ENCODE measurements at places on chromosomes 7 and 10. TPM values are rescaled to one million over a fixed set of nuclear protein-coding genes. Genes with fewer than 3 reads are reported as not detected.
A peak's percentile ranks its signal among the peaks of the same experiment; 100 is the strongest.

The TBC1D12 gene
- 9.8 TPM for total RNA-seq

The TDRD1 gene
- total RNA-seq, result not detected

DNA sequence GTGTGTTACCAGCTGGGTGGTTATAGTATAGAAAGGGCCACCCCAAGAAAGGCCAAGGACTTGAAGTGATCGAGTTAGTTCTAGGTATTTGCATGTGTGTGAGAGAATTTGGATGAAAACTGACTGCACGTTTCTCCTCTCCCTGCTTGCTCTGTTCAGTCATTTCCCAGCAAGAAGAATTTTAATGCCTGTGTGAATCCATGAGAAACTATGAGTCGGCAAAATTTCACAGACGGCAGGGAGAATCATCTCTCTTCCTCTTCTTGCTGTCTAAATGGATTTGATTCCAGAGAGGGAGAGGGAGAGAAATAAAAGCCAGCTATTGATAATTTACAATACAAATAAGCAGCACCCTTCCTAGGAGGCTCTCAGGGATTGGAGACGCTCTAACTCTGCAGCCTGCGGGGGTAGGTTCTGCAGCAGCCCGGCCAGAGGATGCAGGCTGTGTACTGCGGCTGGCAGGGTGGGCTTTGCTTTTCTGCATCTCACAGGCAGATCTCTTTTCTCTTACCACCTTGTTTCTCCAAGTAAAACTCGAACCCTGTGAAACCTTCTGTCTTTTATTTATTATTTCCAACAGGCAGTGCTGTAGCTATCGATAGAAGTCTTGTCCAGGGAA, 183.6 kb downstream of the TCF7L2 start:
- DNase-seq, result no peak

DNA sequence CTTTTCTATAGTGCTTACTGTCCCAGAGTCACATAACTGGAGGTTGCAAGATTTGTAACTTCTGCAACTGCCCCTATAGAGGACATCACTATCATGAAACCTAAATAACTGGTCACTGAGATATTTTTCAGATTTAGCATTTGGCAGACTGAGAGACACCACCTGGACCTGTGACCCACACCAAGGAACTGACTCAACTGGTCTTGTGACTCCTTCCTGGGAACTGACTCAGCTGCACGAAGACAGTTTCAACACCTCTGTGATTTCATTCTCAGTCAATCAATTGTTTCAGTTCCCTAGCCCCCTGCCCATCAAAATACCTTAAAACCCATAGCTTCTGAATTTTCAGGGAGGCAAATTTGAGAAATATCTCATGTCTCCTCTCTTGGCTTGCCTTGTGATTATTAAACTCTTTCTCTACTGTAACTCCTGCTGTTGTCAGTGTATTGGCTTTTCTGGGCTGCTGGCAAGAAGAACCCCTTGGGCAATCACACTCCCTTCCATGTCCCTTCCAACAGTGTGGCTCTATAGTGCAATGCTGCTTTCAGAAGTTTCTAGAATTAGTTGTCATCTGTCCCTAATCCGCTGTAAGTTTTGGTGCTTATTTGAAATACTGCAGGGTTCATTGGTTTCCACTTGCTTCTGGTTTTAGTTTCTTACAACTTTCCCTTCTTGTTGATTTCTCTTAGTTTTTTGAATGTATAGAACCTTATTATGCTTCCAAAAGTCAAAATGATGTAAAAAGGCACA, 127.8 kb upstream of the ADCY1 start:
- DNase-seq, result peak; percentile 52

DNA sequence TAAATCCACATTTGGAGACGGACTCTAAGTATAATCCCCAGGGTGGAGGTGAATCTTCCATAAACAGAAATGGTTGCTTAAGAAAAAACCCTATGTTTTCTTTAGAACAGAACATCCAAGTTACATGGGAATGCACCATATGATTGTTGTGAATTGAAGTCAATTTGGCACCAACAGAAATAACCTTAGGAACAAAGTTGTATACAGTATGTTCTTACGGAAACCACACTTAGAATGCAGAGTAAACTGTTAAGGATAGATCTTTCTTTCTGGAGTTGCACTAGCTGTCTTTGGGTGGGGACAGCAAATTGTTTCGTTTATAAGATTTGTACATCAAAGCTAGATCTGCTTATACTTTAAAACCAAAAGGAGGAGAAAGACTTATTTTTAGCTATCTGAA, 316.4 kb downstream of the PTEN start:
- DNase-seq, result no peak

The PTF1A gene
- not detected for total RNA-seq

The WNT8B gene
- total RNA-seq, result not detected

DNA sequence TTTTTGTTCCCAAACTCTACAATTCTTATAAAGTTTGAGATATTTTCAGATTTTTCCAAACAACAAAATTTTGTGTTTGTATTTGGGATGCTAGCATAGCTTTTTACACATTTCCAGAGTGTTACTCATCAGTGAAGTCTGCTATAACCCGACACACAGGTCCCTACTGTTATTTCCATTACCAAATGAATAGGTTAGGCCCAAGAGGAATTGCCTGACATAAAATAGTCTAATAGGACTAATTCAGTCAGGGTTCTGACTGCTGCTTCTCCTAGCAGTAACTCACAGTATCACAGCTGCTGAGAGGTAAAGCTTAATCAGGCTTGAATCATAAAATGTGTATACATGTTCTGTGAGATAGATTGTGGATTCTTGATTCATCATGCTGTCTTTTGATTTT, 49.1 kb upstream of the STRIP2 start:
- no peak for DNase-seq

GRCh38 chr10:15472431-15473395, 101.6 kb upstream of the FAM171A1 start:
- DNase-seq, result no peak

The HOXA1 gene
- 7.1 TPM for total RNA-seq

DNA sequence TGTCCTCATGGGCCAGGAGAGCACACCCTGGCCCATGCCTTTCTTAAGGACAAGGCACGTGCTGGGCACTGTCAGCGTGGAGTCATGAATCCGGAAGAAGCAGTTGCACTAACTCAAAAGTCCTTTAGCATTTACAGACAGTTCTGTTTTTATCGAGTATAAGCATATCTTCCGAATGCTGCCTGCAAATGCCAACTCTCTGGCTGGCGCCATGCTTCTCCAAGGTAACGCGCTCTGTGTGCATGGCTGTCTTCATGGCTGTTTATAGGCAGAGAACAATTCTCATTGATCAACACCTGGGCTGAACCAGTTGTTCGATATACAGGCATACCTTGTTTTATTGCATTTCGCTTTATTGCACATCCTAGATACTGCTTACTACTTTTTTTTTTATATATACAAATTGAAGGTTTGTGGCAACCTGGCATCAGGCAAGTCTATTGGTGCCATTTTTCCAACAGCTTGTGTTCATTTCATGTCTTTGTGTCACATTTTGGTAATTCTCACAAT, 28.0 kb upstream of the ZNRF2 start:
- DNase-seq, result no peak

DNA sequence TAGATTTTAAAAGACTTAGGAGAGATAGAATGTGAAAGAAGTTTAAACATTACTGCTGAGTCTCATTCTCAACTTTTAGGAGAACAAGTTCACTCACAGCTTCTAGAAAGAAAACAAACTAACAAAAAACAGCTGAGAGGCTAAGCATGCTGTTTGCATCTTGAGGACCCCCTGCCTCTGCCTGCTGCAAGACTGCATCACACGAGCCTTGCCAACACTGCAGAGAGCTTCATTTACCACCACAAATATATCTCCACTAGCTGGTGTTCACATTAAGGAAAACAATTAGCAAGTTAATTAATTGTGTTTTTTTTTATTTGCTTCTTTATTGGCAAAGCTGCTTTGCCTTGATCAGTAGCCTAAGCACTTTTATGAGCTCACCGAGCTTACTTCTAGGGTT, 336.6 kb upstream of the KIAA1217 start:
- no peak for DNase-seq

The FAM237B gene
- not detected for total RNA-seq

- no peak for DNase-seq
These were observed 589.3 kb downstream of the DNAJB6 start for GRCh38 chr7:157926107-157926506.

GRCh38 chr7:150955519-150956394, 22.4 kb downstream of the KCNH2 start:
- DNase-seq, result no peak

The TLX1 gene
- not detected for total RNA-seq

- peak; percentile 98 for DNase-seq
These were observed 83.1 kb upstream of the STEAP1B start for GRCh38 chr7:22582863-22583622.

DNA sequence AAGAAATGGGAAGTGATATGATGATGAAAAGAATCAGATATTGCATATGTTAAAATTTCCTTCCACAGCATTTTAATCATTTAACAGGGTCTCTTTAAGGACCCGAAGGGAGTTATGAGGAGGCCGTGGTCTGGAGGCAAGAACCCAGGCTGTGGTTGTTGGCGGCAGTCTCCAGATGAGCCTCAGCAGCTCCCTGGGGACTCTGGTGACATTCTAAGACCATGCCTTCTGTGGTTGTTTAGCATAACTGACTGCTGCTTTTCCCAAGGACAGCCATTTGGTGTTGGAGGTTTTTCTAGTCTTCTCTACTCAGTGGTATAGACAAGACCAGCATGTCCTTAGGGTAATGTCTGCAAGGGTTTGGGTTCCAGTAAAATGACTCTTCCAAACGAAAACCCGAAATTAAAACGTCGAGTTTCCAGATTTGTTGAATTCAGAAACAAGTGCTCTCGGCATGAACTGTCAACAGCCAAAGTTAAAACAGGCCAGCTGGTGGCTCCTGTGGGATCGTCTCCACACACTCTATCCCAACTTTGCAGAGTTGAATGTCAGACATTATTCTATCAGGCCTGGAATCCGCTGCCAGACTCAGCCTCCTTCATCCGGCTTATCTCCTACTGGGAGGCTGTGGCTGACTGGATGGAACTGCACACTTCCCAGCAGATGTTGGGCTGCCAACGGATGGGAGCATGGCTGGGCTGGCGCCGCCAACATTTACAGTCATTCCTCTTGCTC, 183.1 kb downstream of the TAX1BP1 start:
- no peak for DNase-seq

GRCh38 chr10:129222436-129222835, 244.6 kb upstream of the MGMT start:
- no peak for DNase-seq

The PAX2 gene
- 7.5 TPM for total RNA-seq

DNA sequence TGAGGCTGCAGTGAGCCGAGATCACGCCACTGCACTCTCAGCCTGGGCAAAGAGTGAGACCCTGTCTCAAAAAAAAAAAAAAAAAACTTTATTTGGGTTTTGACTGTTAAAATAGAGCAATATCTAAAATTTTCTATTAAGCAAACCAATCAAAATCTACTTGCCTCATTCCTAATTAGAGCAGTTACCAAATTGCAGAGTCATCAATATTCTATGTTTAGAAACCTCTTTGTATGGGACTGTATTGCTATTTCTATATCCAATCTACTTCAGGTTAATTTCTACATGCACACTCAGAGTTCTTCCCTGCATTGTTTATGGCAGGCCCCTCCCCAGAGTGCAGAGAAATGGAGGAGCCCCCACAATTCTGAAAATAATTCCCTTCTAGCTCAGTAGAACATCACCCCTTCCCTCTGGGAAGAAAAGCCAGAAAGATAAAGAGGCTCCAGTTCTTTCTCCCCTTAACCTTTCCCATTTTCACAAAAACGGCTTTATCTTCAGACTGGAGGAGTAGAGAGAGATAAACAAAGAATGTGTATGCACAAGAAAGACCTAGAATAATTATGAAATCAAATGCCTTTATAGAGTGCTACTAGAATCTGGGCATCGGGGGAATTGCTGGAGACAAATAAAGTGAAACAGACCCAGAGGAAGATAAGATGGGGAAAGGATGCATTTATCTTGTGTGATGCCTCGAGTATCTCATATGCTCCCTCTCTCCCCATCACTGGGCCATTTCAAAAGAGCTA, 17.9 kb downstream of the SCRN1 start:
- DNase-seq, result no peak

DNA sequence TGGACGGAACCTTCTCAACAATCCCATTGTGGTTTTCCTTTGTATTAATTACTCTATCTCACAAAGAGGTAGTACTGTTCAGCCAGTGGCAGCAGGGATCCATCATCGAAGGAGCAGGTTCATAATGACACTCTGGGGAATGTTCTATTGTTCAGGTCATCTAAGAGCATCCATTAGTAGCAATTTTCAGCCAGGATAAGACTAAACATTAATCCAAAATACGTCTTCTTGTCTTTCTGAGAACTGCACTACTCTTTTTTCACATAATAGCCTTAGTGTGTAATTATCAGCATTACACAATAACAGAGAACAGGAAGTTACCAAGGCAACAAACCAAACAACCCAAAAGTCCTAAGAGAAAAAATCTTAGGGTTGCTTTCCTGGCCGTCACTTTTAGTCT, 259.5 kb upstream of the VWC2 start:
- DNase-seq, result peak; percentile 38

- no peak for DNase-seq
These were observed 171.2 kb upstream of the TNRC18 start for GRCh38 chr7:5594616-5595544.

GRCh38 chr10:55734112-55734511, 626.9 kb downstream of the ZWINT start:
- no peak for DNase-seq

- DNase-seq, result no peak
These were observed 222.9 kb upstream of the CELF2 start for GRCh38 chr10:10794791-10795191.

GRCh38 chr10:26780793-26781601, 79.8 kb downstream of the ABI1 start:
- DNase-seq, result peak; percentile 93

DNA sequence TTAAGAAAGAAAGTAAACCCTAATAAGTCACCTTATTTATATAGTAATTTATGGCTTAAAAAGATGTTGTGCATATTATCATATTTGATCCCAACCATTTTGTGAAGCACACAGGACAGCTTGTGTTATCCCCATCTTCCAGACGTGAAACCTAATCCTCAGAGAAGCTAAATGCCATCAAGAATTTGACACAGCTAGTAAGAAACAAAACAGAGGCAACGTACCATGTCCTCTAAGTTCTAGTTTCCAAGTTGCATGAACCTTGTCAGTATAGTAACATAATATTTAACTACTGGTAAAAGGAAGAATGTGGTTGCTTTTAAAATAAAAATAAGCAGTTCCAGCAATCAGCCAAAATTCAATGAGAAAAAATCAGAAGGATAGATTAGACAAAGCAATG, 41.5 kb downstream of the PTN start:
- no peak for DNase-seq

GRCh38 chr10:12981570-12981969, 19.9 kb downstream of the CCDC3 start:
- no peak for DNase-seq

- no peak for DNase-seq
These were observed 34.1 kb downstream of the CREM start for GRCh38 chr10:35160743-35161142.

The SPDYE2B gene
- not detected for total RNA-seq

DNA sequence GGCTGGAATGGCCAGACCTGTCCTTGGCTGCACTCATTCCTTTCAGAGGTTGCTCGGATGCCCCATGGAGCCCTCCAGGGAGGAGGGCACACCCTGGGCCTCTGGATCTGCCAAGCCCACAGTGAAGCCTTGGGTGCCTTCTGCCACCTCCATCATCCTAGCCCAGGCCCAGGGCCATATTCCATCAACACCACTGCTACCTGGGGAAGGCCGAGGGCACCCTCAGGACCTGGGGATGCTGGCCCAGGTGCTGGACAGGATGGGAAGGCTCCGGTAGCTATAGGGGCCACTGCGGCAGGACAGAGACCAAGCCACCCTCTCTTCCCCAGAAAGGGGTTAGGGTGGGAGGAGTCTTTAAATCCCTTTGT, 810 bp downstream of the OPN4 start:
- no peak for DNase-seq

Measured in epithelial cell of proximal tubule (primary cell).